Activated CD8-positive, alpha-beta memory T cell treated with anti-CD3 and anti-CD28 coated beads for 1 hour (primary cell): ENCODE measurements at places on chromosomes 7 and 10.

DNA sequence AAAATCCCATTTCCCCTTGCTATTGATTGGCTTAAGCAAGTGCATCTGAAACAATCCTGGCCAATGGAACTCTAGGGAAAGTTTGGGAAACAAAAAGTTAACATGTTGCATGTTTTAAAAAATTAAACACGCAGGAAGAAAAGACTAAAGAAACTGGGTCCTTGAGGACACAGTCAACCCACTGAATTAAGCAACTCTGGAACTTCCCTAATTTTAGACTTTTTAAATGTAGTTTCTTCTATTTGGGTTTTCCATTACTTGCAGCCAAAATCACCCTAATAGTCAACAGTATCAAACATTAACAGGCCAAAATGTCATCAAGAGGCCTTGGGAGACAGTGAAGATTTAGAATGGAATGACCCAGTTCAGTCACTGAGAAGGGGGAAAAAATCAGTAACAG lies 40.6 kb downstream of the OSBPL3 start:
- DNase-seq: no peak

GRCh38 chr10:52890281-52890680 lies 117.7 kb upstream of the MBL2 start:
- no peak for DNase-seq

GRCh38 chr7:128135515-128136214 lies 104.4 kb upstream of the LRRC4 start:
- DNase-seq: peak; percentile 15

DNA sequence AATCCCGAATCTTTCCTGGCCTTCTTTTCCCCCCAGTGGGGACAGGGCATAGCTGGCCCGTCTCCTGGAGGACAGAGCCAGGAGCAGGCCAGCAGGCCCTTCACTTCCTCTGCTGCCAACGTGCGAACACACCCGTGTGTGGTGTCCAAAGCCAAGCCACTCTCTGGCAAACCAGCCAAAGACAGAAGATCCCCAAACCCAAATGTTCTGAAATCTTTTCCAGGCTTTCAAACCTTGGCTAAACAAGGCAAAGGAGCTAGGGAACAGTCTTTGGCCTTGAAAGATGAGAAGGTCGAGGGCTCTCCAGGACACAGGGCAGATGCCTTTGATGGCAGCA lies 63.0 kb downstream of the PROSER2 start:
- no peak for DNase-seq

DNA sequence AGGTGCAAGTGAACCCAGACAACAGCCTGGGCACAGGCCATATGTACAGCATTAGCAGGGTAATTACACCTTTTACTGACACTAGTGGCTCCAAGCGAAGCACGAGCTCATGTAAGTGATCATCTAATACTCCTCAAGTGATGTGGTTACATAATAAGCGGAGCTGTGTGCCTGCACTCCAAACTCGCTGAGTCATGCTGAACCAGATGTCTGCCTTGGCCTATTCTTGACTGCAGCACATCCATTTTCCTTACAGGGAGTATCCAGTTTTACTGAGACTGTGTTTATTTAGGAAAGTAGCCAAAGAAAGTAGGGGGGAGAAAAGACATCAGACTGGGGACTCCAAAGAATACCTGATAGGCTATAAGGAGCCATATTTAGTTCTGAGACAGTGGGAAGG lies 90.1 kb downstream of the GRM3 start:
- no peak for DNase-seq

DNA sequence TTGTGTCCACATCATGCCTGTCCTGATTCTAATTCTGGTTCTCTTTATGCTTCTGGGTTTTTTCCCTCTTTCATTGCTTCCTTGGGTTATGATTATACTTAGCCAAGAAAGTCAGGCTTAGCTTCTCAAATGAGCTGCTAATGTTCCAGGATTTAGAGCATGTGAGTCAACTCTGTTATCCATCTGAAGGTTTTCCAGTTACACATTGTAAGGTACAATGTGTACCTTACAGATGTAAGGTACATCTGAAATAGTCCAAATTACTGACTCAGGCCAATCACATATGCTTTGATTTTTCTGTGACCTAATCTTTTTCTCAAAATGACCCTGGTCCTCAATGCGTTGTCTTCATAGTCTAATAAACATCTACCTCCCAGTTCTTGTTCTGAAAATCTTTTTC lies 13.3 kb upstream of the MIOS start:
- DNase-seq: no peak

DNA sequence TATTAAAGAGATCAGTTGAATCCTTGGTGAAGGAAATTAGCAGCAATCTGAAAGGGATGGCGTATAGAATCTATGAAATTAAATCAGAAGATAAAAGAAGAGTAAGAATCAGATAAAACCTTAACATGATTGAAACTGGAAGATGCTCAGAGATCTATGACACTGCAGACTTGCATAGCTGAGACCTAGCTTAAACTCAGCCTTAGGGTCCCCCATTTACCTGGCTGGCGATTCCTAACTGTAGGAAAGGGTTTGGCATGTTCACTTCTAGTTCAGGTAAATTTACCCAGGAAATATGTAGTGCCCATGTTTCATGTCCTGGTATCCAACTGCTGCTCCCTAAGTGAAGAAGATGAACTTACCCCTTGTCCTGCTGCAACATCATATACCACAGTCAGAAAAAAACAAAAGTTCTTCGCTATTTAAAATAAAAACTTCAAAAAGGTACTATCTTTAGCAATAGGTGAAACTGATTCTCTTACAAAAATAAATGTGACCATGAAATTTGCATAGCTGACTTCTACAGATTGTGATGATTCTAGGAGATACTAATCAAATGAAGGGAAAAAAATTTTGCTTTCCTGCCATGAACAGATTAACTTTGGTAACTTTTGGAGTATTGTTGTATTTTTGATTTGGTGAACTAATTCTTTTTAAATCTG lies 47.8 kb upstream of the TMEM243 start:
- no peak for DNase-seq

- DNase-seq: no peak
These were observed 75.9 kb downstream of the PPP1R3C start for GRCh38 chr10:91556691-91557566.

DNA sequence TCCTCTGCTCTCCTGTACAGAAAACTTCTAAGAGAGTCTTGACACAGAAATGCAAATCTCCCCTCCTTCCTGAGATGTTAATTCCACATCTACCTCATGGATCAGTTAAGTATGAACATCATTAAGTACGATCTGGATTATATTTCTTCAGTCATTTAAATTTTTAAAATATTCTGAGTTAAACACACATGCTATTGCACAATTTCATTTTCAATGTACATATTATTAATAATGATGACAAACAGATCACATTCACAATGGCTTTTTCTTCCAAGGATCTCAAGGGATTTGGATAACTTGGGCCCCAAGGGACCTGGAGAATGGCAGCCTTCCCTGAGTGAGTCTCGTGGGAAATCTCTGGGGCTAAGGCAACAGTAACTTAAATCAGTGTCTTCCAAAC lies 16.2 kb downstream of the BEND7 start:
- DNase-seq: no peak

GRCh38 chr10:29068966-29069365 lies 219.9 kb upstream of the LYZL1 start:
- DNase-seq: no peak

- no peak for DNase-seq
These were observed 179.9 kb downstream of the PTPRN2 start for GRCh38 chr7:158407581-158408317.

DNA sequence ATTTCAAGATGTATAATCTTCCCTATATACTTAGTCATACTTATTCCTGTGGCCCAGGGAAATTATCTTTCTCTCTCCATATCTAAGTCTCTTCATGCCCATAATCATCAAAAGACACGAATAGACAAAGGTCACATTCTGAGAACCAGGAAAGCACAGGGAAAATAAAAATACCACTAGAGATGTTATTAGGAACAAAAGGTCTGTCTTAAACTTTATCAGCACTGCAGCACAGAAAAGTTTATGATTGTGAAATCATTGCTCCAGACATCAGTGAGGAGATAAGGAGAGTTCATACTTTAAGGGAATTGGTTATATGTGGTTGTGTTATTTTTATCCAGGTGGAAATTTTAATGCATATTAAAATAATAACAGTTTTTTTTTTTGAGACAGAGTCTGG lies 974.6 kb upstream of the CELF2 start:
- DNase-seq: no peak

DNA sequence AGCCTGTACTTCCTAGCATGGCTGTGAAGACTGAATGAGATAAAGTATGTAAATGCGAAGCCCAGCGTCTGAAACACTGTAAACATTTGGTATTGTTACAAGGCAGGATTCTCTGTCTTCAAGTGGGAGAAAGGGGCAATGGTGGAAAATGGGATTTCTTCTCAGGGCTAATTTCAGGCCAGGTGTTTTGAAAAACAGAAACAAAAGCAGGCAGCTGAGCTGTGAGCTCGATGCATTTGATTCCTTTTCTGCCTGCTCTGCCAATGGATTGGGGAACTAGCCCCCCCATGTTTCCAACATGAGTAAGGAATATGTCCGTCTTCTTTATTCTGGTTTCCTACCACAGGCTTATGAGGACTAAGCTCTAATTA lies 732.1 kb upstream of the AUTS2 start:
- DNase-seq: no peak

DNA sequence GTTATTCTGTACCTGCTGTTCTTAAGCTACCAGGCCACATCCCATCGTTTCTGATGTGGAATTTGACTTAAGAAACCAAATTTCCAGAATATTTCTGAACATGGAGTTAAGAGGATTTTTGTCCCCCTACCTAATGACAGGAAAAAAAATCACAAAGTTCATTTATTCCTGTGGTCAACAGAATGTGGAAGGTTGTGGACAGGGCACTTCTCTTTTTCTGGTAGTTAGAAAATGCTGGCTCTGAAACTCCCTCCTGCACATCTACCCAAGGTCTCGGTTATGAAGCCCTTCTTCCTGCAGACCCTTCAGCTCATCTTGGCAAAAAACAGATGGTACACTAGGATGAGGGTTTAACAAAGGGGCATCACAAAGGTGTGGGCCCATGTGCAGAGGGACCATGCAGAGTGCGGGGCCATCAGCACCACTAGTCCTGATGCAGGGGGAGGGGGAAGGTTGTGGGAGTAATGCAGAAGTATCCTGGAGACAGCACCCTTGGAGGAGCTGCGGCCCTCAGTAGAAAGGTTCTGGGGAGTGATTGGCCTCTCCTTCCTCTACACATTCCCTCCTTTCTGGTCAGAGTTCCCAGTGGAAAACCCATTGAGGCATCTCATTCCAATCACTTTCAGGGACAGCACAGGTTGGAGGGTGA lies 9.8 kb downstream of the ALOX5 start:
- no peak for DNase-seq

- no peak for DNase-seq
These were observed 11.3 kb upstream of the FXYD4 start for GRCh38 chr10:43360086-43360485.

DNA sequence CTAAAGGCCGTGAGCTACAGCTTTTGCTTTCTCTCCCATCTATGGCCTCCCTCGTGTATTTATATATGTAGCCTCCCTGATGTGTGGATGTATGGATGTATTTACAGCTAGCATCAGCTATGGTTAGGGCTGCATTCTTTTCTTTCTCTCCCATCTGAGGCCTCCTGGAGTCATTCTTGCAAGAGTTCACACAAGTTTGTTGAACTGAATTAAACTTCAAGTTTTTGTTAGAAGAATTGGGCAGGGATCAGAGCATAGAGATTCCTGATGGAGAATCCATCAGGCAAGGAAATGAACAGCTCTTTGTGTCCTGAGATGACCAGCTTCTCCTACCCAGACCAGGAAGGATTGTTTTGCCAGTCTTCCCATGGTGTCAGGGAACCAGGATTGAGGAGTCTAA lies 60.3 kb downstream of the AHCYL2 start:
- DNase-seq: no peak

- DNase-seq: no peak
These were observed 318.1 kb downstream of the RPS24 start for GRCh38 chr10:78351809-78352208.

DNA sequence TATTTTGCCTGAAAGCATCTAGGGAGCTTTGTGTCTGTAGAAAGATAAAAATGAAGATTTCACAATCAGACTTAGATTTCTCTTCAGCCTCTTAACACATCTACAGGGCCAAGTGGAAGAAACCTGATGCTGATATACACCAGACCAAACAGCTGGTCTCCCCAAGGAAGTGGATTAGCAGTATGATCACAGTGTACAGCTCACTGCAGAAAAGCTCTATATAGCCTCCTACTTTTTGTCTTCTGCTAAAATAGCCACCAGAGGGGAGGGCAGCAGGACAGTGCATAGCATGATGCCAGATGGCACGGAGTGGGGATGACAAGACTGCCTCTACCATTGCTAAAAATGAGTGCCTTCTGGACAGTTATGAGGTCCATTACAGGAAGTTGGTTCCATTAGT lies 16.0 kb downstream of the FAM13C start:
- no peak for DNase-seq

DNA sequence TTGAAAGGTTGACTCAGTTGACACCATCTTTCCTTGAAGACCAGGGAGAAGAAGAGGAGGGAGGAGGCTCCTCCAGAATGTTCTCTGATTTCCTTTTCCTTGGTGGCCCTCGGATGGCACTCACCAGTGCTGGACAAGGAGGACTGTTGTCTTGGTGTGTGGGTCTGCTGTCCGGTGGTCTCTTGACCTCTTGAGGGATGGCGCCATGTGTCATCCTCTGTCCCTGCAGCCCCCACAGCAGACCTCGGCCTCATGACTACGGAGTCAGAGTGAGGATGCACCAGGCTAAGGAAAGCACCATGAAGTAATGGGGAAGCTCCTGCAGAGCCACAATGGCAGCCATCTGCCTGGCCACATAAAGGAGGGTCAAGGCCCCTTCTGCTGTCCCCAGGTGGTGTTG lies 475.0 kb downstream of the GLRX3 start:
- DNase-seq: no peak

GRCh38 chr7:127514499-127514898 lies 70.9 kb downstream of the GCC1 start:
- DNase-seq: no peak

DNA sequence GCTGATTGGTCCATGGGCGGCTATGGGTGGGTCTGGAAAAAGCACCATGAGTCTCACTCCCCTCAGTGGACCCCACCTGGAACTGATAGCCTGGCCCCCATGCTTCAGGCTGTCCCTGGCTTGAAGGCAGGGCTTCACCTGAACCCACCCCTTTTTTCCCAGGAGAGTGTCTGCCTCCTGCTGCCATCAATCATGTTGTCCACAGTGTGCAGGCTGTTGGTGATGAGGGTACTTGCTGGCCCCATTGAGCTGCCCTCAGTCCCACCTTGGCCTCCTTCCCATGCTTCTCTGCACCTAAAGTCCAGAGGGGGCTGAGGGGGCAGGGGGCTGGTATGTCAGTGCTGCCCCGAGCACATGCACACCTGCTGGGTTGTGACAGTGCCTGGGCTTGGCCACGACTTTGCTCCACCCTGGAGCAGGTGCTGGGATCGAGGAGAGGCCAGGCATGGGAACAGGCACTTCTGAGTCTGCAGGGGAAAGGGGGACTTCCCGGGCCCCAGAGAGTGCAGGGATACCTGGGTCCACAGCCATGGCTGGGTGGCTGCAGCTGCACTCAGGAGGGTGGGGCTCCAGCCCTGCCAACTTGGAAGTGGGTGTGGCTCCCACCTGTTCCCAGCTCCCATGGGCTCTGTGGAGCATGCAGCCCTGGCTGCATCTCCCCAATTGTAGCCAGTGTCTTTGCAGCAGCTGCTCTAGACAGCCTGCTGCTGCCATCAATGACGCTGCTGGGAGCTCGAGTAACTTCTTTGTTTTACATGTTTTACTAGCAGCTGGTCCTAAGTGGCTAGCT lies 56.9 kb downstream of the ADK start:
- DNase-seq: no peak
